Iris pigment epithelial cell (primary cell): ENCODE measurements at places on chromosomes 6 and 20.

- DNase-seq: peak; percentile 1
Measured at GRCh38 chr6:66307490-66307889, 600.5 kb upstream of the EYS start.

- no peak for DNase-seq
Measured at GRCh38 chr6:27908017-27908416, 4.2 kb downstream of the OR2B2 start.

GRCh38 chr20:34037121-34037520 lies 43.4 kb downstream of the RALY start:
- DNase-seq: peak; percentile 18

GRCh38 chr6:157329829-157330228 lies 6.5 kb upstream of the TMEM242 start:
- peak; percentile 71 for DNase-seq

GRCh38 chr6:47323321-47323720 lies 13.6 kb upstream of the TNFRSF21 start:
- DNase-seq: no peak
